GM04504 (cell line): ENCODE measurements at places on chromosomes 2 and 18.

- no peak for DNase-seq
Observed at GRCh38 chr2:98091738-98092137, 4.8 kb downstream of the VWA3B start.

GRCh38 chr2:112149866-112150435 lies 11.8 kb downstream of the FBLN7 start:
- DNase-seq, result no peak

- no peak for DNase-seq
Observed at GRCh38 chr2:163812926-163813520, 77.2 kb upstream of the FIGN start.

GRCh38 chr2:104853534-104854497 lies at the start of gene POU3F3:
Gene POU3F3, plus strand, starts transcription at chr2:104854115. Its CDS starts 1,396 bp downstream, at chr2:104855511.
- no peak for DNase-seq

GRCh38 chr2:135009339-135009738 lies 37.9 kb downstream of the MAP3K19 start:
- no peak for DNase-seq

GRCh38 chr2:12316476-12316875 lies 400.3 kb upstream of the TRIB2 start:
- DNase-seq, result no peak
